ENCODE measurements at places on chromosomes 1 and 21.

- DNase-seq = no peak
These were observed 24.6 kb upstream of the PRDM15 start for GRCh38 chr21:41903559-41904351.

- DNase-seq = no peak
These were observed 14.4 kb upstream of the NOS1AP start for GRCh38 chr1:162055062-162055461.

DNA sequence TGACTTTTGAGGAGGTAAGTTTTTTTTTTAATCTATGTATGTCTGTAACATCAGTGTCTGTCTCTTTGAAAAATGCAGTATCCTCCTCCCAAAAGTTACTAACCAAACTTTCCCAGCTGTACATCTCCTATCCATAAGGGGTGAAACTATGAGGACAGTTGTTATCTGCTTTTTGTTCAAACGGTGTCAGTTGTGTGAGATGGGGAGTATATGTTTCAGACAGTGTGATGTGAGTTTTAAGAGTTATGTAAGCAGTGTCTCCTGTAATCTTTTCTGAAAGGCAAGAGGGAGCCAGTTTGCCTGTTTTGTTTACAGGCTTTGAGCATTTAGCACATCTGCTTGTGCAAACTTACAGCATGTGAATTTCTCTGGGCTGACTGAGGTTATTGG, 34.8 kb upstream of the CACYBP start:
- no peak for DNase-seq

DNA sequence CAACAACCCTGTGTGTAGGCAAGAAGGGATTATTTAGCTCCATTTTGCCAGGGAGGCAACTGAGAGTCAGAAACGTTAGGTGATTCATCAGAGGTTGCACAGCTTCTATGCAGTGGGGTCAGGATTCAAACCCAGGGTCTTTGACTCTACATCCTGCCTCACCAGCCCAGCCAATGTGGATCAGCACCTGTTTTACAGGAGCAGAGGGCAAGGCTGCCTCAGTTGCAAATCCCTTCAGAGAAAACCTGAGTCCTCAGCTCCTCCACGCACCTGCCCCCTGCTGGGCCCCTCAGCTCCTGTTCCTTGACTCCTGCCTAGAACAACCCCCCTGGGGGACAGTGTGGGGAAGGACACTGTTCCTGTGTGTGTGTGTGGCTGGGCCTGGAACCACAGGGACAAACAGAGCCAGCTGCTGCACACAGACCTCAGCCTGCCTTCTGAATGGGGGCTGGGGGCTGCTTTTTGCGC, 61.6 kb downstream of the LRRN2 start:
- no peak for DNase-seq

GRCh38 chr1:220991959-220992704, 112.9 kb downstream of the HLX start:
- no peak for DNase-seq

GRCh38 chr1:9294910-9295636, 2.4 kb downstream of the SPSB1 start:
- DNase-seq = peak; percentile 30
